CD4-positive, alpha-beta T cell (primary cell): ENCODE measurements at places on chromosomes 1 and 21.

DNA sequence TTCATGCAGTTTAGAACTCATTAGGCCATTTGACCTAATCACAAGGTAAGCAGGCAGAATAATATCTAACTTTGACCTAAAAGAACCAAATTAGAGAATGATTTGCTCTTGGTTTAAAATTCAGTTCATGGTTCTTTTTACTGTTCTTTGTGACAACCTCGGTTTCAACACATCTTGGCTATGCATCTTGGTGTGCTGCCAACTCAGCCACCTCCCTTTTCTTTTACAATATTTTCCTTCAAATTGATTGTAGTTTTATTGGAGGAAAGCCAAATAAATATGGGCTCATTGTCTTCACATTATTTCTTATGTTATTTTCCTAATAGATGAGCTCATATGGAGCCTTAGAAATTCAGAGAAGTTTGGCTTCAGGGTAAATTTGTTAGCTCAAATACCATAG is 338.3 kb downstream of the SIPA1L2 start:
- no peak for DNase-seq

DNA sequence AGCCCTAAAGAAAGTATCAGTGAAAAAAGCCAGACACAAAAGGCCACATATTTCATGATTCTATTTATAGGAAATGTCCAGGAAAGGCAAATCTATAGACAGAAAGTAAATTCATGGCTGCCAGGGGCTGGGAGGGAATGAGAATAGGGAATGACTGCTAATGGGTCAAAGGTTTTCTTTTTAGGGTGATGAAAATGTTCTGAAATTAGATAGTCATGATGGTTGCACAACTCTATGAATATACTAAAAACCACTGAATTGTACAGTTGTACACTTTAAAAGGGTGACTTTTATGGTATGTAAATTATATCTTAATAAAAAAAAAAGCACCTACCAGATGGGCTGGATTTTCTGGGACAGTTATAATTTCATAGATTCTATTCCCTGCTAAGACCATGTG is 114.8 kb downstream of the CNIH3 start:
- no peak for DNase-seq

GRCh38 chr21:44947930-44948331 is 8.1 kb downstream of the SLX9 start:
- no peak for DNase-seq

- DNase-seq = no peak
Observed at GRCh38 chr1:152543820-152544219, 22.8 kb downstream of the LCE3E start.

GRCh38 chr1:207202480-207202879 is 98.4 kb downstream of the C4BPA start:
- no peak for DNase-seq

DNA sequence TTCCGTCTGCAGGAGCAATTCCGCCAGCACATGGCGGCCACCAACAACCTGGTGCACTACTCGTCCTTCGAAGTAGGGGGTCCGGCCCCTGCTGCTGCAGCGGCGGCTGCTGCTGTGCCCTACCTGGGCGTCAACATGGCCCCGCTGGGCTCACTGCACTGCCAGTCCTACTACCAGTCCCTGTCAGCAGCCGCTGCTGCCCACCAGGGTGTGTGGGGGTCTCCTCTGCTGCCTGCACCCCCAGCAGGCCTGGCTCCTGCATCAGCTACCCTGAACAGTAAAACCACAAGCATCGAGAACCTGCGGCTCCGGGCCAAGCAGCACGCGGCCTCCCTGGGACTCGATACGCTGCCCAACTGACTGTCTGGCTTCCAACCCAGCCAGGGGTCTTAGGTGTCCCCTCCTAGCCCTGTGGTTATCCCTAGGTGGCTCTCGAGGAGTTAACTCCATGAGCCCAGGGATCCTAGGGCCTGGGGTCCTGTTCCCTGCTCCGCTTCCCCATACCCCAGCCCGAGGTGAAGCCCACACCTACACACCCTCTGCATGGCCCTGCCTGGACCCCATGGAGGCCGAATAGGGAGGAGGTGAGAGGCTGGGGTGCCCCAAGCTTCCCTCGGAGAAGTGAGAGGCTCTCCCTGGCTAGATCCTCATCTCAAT is 22.6 kb downstream of the DMBX1 start:
- DNase-seq = no peak

GRCh38 chr1:11522400-11523235 is 43.7 kb downstream of the DISP3 start:
- no peak for DNase-seq

DNA sequence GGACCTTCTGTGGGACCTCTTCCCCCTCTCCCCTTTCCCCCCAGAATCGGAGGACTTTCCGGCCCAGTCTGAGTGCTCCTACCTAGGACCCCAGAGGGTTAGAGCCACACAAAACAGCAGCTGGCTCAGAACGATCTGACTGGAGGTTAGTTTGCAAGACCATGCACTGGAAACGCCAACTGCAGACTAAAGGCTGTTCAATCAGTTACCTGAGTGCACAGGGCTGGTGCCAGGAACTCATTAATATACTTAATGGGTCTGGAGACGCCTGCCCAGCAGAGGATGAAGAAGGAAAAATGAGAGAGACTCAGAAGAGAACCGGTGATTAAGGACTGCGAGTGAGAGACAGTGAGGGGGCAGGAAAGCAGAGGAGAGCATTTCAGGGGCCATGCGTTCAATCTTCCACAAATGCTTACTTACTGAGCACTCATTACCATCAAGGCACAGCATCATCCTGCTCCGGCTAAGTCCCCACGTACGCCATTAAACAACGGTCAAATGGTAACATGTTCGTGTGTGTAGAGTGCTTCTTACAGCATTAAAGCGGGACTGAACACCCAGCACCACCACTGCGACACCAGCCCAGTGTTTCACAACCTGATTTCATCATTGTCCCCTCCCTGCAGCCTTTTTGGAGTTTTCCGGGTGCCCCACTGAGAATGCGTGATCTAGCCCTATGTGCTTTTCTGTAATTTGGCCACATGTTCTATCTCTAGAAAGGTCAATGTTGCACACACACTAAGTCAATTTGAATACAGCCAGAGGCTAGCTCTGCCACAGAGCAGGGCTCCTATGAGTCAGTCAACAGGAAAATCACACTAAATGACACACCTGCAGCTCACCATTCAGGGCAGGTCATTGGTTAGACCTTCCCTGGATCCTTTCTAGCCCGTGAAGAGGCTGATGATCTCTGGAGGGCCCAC is 7.6 kb downstream of the ENO1 start:
- DNase-seq = no peak

DNA sequence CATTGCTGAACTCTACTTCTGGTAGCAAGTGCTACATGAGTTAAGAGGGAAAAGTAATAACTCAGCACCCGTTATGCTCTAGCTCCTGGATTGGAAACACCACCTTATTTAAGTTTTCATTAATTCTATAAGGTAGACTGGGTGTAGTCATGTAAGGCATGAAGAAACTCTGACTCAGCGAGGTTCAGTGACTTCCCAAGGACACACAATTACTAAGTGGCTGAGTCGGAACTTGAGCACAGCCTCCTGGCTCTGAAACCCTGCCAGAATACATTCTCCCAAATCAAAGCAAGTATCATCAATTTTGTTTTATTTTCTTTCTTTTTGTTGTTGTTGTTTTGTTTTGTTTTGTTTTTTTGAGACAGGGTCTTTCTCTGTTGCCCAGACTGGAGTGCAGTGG is 29.1 kb upstream of the SCCPDH start:
- no peak for DNase-seq
